ENCODE measurements at places on chromosomes 6 and 20.

DNA sequence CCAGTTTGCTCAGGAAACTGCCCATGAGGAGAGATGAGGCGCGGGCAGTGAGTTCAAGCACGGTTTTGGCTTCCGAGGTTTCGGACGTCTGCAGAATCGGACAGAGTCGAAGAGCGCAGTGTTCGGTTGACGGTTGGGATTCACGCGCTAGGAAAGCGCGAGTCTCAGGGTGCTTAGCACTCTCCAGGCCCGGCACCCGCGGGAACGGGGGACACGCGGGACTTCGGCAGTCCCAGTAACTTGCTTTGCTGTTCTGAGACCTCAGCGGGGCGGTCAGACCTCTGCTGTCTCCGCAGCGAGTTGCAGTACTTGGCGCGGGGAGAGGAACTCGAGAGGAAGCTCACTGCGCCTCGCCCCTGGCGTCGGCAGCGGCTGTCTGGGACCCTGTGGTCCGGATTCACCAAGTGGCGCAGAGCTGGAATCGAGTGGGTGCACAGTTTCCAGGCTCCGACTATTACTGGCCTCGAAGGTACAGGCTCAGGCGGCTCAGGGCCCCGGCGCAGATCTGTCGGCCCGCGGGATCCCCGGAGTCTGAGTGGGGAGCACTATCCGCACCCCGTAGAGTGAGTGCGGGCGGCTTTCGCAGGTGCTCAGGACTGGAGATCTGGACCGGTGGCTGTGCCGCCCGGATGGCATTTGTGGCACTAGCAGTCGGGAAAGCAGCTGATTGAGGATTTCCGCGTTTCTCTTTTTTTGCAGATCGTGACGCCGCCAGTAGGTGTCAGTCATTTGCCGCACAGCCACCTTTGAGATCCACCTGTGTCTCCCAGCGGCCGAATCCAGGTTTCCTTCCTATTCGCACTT lies at the start of gene POM121L2:
Gene POM121L2, minus strand, starts transcription at position 128 of the 804 bp plus-strand sequence. Its CDS starts 103 bp downstream, at position 25.
- DNase-seq: peak; percentile 72

DNA sequence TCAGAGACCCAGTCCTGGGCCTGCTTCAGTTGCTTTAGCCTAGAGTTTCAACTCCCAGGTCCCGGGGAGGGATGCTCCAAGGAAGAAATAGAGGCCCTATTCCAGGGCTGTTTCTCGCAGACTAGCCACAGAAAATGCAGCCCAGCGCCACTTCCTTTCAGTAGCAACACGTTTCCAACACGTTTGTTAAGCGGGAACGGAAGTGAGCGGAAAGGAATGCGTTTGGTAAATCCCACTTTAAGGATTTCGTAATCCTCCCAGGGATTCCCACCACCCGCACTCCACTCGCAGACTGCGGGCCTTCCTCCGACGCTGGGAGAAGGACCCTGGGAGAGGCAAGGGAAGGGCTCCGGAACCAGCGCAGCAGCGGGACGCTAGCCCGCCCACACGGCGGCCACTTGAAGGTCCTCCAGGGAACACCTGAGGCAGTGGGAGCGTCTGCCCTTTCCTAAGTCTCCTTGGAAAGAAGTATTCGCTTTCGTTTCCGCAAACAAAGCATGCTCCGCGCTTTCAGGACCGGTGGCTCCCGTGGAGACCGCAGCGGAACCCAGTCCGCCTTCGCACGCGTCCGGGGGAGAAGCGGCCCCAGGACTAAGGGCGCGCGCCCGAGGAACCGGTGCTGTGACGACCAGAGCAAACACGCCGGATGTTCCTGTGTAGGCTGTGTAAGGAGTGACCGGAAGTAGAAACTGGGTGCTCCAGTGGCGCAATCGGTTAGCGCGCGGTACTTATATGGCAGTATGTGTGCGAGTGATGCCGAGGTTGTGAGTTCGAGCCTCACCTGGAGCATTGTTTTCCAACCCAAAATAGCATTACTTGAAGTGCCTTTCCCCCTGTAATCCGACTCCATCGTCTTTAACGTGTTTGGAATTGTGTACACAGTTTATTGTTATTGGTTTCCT lies 227.6 kb upstream of the PRSS16 start:
- DNase-seq: peak; percentile 89

DNA sequence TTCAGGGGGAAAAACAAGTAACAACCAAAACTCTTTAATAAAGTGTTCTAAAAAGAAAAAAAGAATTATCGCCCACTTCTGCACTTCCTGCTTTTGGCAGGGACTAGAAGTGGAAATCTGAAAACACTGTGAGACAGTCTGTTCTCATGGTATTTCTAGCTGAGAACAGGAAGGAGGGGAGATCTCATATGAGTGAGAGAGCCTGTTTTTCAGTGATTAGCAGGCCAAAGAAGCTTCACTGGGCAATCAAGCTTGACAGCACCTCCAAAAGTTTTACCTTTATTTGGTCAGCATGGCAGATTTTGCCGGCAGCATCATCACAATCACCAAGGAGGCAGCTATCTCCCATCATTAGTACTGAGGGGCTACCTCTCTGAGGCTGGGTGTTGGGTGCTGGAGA lies 79.5 kb upstream of the ATXN1 start:
- no peak for DNase-seq

DNA sequence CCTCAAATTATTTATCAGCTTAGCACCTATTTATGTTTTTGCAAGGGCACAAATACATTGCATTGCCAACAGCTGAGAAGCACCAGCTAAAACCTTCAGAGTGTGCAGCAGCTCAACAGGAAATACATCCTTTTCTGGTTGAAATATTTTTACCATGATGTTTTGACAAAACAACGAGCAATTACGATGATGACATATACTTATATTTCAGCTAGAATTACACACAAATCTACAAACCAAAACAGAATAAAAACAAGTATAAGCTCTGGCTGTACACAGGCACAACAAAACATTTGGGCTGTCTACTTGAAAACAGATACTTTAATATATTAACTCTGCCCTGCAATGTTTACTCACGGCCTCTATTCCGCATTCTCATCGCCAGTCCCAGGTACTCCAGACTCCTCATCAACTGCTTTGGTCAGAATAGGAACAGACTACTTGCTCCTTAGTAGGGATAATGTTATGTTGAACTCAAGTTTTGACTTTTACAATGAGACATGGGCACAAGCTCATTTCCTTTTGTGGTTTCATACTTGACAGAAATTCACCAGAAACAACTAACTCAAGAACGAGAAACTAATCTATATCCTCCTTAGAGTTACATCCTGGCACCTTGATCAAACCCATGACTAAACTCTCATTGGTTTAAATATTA lies 377.6 kb downstream of the ESR1 start:
- DNase-seq: no peak

DNA sequence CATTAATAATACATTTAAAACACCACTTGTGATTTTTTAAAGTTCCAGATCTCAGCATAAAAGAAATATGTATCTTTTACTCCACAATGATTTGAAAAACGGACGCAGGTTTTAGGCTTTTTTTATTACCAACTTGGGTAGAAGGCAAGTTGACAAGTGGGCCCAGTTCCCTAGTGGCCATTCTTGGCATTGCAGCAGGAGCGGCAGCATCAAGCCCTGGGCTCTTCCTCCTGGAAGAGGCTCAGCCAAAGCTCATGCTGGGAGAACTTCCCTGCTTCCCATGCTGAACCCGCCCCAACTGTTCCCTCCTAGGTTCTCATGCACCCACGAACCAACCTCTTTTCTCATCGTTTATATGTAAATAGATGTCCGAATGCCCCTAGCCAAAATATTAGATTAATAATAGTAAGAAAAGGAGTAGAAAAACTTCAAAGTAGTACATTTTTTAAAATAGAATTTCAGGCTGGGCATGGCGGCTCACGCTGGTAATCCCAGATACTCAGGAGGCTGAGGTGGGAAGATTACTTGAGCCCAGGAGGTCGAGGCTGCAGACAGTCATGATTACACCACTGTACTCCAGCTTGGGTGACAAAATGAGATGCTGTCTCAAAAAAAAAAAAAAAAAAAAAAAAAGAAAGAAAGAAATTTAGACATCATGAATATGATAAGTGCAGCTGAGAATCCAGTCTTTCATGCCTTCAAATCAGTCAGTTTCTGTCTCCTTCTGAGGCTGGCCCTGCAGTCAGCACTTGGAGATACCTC lies 18.2 kb upstream of the MYB start:
- no peak for DNase-seq

GRCh38 chr20:58749098-58749769 lies 56.6 kb downstream of the NPEPL1 start:
- no peak for DNase-seq

DNA sequence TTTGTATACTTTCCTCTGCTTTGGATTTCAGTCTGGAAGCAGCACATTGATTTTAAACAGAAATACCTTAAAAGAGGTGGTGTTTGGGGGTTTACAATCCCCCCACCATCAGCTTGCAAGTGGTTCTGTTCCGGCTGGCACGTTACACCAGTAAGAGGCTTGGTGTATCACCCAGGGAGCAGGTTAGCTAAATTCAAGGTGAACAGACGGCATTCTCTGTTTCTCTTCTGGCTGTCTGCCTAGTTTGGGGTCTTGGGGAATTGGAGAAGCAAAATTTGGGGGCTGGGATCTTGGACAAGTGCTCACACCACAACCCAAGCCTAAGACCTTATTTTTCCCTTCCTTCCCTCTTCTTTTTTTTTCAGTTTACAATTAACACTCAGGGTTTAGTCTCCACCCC lies 7.5 kb upstream of the APCDD1L start:
- DNase-seq: no peak
